Type B pancreatic cell (in vitro differentiated cells): ENCODE measurements at places on chromosomes 6 and 20.

GRCh38 chr6:135310291-135310690, 129.2 kb downstream of the MYB start:
- no peak for DNase-seq
- H3K27me3 ChIP-seq: no peaks in the 10 kb centered on the region
- H3K4me3 ChIP-seq: no peak overlapping the region

DNA sequence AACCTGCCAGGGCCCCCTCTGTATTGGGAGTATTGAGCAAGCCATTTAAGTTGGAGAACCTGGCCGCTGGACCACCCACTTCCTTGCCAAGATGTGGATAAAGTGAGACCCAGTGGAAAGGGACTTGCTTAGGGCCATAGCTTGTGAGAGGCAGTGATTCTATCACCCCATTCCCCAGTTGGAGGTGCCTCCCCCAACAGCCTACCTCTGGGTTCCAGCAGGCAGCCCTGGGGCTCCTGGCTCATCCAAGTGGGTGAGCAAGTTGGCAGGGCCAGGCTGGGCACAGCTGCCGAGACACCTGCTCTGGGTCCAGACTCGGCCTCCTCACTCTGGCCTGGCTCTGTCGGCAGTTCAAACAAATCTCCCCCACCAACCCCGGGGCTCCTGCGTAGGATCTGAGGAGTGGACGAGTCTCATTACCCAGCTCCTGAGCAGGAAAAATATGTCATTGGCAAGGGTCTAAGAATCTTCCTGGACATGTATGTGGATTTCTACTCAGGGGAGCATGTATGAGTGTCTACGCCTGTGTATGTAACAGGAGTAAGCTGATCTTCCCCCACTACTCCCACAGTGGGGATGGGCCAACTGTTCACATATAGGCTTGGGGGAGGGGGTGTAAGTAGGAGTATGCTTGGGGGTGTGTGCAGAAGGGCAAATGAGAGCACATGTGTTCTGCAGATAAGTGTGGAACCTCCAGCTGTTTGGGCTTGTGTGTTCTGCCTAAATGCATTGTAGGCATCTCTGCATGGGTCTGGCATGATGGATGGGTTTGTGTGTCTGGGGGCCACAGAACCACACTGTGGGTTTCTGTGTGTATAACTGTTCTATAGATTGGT, 1.9 kb downstream of the ID1 start:
- DNase-seq: peak; percentile 81
- H3K27ac ChIP-seq: peak overlapping the region; percentile 99
- peaks cover 49% of the 10 kb centered on the region for H3K4me1 ChIP-seq
- H3K36me3 ChIP-seq: peaks cover 20% of the 10 kb centered on the region
- H3K4me3 ChIP-seq: peak overlapping the region; percentile 95

DNA sequence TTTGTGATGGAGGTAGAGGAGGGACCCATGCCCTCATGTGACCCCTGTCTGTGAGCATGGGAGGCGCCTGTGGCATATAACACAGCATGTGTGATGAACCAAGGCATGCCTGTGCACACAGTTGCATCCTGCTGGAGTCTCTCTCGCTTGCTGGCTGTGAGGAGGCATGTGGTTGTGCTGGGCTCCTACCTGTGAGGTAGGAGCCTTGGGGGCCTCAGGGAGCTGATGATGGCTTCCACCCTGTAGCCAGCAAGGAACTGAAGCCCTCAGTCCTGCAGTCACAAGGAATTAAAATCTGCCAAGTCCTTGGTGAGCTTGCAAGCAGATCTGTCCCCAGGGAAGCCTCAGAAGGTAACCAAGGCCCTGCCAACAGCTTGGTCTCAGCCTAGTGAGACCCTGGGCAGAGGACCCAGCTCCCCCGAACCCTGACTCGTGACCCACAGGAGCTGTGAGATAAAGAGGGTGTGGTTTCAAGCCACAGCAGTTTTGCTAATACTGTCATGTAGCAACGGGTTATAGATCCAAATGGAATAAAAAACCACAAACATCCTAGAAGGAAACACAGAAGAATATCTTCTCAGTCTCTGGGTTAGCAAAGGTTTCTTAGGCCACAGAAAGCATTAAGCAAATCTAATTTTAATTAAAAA, 145.7 kb downstream of the WDR27 start:
- H3K27me3 ChIP-seq: no peaks in the 10 kb centered on the region
- H3K4me3 ChIP-seq: no peak overlapping the region
- no peak for DNase-seq
- H3K27ac ChIP-seq: no peak overlapping the region
- H3K36me3 ChIP-seq: peaks cover 19% of the 10 kb centered on the region

GRCh38 chr20:48153523-48153922, 368.2 kb upstream of the SULF2 start:
- peaks cover 6% of the 10 kb centered on the region for H3K27me3 ChIP-seq
- peaks cover 22% of the 10 kb centered on the region for H3K4me1 ChIP-seq
- H3K27ac ChIP-seq: peak overlapping the region; percentile 27
- no peaks in the 10 kb centered on the region for H3K36me3 ChIP-seq
- DNase-seq: no peak

GRCh38 chr20:38935285-38935684, 9.1 kb downstream of the FAM83D start:
- H3K36me3 ChIP-seq: peaks cover 7% of the 10 kb centered on the region
- H3K4me3 ChIP-seq: no peak overlapping the region
- H3K27me3 ChIP-seq: no peaks in the 10 kb centered on the region
- H3K27ac ChIP-seq: no peak overlapping the region

DNA sequence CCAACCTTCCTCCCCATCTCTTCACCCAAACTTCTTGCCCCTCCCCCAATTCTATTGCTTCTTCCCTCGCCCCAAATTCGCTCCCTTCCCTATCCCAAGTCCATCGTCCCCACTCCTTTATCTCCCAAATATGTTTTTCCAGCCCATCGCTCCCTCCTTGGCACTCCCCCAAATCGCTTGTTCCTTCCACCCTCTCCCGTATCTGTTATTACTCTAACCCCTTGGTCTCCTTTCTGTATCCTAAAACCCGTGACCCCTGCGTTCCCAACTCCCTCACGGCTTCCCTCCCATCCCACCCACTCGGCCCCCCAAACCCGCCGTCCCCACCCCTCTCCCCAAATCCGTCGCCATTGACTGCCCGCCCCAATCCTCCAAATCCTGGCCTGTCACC, 584 bp downstream of the MTCH1 start:
- H3K4me3 ChIP-seq: no peak overlapping the region

DNA sequence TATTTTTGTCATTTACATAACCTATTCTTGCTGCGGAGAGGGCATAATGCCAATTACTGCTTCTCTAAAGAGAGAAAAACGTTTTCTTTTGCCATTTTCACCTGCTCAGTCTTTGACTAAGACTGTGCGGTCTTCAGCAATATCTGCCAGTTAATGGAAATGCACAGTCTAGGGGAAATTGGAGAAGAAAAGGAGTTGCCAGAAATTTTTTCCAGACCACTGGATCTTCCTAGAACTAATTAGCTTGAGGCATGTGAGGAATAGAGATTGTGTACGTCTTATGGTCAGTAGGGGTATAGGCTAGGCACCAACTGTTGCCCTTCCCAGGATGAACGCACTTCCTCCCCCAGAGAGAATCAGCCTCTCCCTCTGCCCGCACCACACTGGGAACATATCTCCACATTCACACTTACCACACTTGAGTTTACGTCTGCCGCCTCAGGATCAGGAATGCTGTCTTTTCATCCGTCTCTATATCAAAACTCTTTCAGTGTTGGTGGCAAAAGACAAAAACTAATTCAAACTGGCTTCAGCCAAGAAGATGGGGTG, 67.9 kb upstream of the E2F3 start:
- H3K27ac ChIP-seq: no peak overlapping the region
- H3K4me3 ChIP-seq: no peak overlapping the region
- DNase-seq: no peak
- no peaks in the 10 kb centered on the region for H3K4me1 ChIP-seq
- H3K27me3 ChIP-seq: peaks cover 5% of the 10 kb centered on the region

DNA sequence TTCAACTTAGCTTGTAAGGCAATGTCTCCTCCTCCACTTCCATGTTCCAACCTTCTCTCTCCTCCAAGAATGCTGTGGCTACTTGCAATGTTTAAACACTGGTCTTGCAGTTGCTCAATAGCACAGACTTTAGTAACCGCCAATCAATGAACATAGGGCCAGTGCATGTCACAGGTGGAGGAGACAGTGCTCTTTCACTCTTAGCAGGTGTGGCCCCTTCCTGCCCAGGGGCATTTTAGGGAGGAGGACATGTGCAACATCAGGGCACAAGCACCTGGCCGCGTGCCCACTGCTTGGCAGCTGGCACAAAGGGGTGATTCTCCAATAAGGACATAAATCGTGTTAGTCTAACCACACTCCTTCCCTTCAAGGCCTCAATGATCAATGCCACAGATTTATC, 41.3 kb downstream of the ADGRF1 start:
- H3K27ac ChIP-seq: no peak overlapping the region
- no peaks in the 10 kb centered on the region for H3K4me1 ChIP-seq
- H3K27me3 ChIP-seq: no peaks in the 10 kb centered on the region
- DNase-seq: no peak
- H3K36me3 ChIP-seq: no peaks in the 10 kb centered on the region

GRCh38 chr20:51402201-51402600, 140.3 kb downstream of the NFATC2 start:
- no peak for DNase-seq
- no peak overlapping the region for H3K27ac ChIP-seq
- H3K4me1 ChIP-seq: peaks cover 6% of the 10 kb centered on the region
- H3K36me3 ChIP-seq: no peaks in the 10 kb centered on the region

- no peaks in the 10 kb centered on the region for H3K27me3 ChIP-seq
- H3K4me3 ChIP-seq: no peak overlapping the region
- no peak for DNase-seq
- no peaks in the 10 kb centered on the region for H3K36me3 ChIP-seq
These were observed 348.8 kb downstream of the TFAP2B start for GRCh38 chr6:51167468-51167867.

DNA sequence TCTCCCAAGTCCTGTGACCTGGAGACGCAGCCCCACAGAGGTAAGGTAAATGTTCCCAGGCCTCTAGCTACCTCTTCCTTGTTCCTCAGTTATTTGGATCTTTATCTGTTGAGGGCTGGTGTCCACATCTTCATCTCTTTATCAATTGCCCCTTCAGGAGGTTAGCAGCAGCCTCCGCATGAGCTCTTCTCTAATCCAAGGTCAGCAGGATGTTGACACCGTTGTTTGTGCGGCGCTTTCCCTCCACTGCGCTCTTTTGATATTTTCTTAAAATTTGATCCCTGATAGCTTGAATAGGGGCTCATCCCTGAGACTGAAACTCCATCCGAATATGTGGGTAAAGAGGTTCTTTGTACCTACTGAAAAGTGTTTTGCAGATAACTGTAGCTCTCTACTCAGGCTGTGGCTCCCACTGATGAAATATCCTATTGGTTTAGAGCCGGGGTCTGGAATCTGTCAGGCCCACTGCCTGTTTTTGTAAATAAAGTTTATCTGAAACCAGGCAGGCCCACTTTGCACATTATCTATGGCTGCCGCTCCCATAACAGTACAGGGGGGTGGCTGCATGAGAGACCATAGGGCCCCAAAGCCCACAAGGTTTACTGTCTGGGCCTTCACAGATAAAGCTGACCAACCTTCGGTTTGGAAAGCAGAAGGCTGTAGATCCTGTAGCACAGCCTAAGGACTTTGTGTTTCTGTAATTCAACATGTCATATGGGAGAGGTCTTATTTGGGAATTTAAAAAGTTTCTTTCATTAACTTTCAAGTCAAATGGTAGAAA, 362.6 kb downstream of the QKI start:
- no peak overlapping the region for H3K27ac ChIP-seq
- H3K4me1 ChIP-seq: peaks cover 11% of the 10 kb centered on the region
- DNase-seq: no peak

GRCh38 chr6:53358440-53359094, 9.8 kb upstream of the ELOVL5 start:
- H3K36me3 ChIP-seq: peaks cover 3% of the 10 kb centered on the region
- no peaks in the 10 kb centered on the region for H3K27me3 ChIP-seq
- peak overlapping the region; percentile 86 for H3K4me3 ChIP-seq

DNA sequence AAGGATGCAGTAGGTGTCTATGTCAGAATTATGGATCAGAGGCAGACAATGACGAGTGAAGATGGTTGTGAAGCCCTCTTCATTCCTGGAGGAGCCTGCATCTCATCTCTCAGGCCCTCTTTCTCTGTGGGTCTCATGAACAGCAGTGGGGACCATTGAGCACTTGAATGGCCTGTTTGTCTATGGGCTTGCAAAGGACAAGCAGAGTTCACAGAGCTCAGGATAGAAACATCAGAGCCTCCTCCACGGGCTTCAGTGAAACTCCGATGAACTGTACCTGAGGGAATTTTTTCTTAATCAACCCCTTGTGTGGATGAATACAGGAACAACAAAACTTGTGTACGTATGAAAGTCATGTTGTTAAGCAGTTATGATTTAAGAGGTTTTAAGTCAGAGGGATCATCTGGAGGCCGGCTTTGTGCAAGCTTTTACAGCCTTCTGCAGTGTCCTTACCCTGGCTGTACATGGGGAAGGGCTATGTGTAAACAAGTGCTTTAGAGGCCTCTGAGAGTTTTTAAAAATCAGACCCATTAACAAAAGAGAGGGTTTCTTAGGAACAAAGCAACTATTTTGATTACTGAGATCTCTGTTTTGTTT, 29.7 kb upstream of the PI16 start:
- peaks cover 14% of the 10 kb centered on the region for H3K36me3 ChIP-seq
- H3K4me1 ChIP-seq: peaks cover 14% of the 10 kb centered on the region
- no peak overlapping the region for H3K4me3 ChIP-seq
- H3K27ac ChIP-seq: no peak overlapping the region

GRCh38 chr6:139944131-139944530, 569.7 kb upstream of the CITED2 start:
- DNase-seq: no peak
- H3K4me3 ChIP-seq: no peak overlapping the region
- H3K27ac ChIP-seq: peak overlapping the region; percentile 50
- no peaks in the 10 kb centered on the region for H3K27me3 ChIP-seq
- H3K36me3 ChIP-seq: no peaks in the 10 kb centered on the region

DNA sequence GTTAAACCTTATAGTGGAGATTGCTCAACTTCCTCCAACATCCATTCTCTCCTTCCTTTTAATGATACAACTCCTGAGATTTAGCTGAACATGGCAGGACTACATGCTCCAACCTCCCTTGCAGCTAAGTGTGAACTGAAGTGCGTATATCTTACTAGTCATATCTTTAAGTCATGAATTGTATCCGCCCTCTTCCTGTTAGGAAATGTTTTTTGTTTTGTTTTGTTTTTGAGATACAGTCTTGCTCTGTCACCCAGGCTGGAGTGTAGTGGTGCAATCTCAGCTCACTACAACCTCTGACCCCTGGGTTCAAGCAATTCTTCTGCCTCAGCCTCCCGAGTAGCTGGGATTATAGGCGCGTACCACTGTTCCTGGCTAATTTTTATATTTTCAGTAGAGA, 8.8 kb upstream of the OSTM1 start:
- no peak for DNase-seq
- no peaks in the 10 kb centered on the region for H3K4me1 ChIP-seq
- H3K27me3 ChIP-seq: peaks cover 17% of the 10 kb centered on the region
- H3K27ac ChIP-seq: no peak overlapping the region

GRCh38 chr20:57911512-57912226, 201.9 kb upstream of the PMEPA1 start:
- H3K27ac ChIP-seq: no peak overlapping the region
- no peaks in the 10 kb centered on the region for H3K36me3 ChIP-seq
- peaks cover 12% of the 10 kb centered on the region for H3K27me3 ChIP-seq
- no peaks in the 10 kb centered on the region for H3K4me1 ChIP-seq
